ENCODE measurements at places on chromosomes 16 and 17.

DNA sequence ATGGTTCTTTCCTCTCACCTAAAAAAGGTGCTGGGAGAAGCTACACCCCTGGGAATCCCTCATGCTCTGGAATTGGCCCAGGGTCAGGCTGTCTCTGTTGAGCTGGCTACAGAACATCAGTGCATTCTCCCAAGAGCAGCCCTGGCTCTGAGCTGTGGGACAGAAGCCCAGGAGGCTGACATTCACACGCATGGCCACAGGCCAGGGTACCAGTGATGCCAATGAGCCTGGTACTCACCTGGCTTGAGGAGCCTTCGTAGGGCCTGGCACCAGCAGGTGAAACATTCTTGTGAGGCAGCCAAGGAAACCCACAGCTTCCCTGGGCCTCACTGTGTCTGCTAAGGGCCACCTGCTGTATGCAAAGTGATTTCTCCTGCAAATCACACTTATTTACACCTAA lies 121.7 kb upstream of the CCL2 start:
- no peak for DNase-seq

GRCh38 chr16:60744198-60744597 lies 1292.0 kb downstream of the CDH8 start:
- DNase-seq, result no peak

DNA sequence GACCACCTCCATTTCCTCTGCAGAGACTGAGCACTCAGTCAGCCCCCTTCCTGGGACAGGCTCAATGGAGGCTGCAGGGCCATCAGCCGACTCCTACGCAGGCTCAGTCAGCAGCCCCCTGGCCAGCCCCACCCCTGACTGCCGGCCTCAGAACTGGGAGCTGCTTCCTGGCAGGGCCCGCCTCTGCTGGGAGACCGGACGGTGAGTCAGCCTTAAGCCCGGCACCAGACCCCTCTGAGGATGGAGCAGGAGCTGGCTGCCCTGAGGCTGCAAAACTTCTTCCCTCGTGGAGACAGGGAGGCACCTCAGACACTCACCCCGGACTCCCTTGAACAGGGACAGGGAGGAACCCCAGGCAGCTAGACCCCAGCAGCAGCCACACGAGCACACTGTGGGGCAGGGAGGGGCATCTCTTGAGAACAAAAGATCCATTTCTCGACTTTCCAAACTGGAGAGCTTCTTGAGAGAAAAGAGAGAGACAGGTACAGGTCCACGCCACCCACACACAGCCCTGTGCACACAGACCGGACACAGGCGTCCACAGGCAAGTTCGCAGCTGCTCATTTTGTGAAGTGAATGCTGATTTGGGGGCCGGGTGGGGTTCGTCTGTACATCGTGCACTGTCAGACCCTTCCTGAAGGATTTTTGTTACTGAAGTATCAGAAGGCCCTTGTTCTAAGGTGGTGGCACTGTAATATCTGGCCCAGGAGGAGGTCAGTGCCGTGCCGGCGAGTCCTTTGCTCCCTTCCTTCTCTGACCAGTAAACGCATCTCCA lies 1.3 kb upstream of the TUBB3 start:
- DNase-seq, result no peak

DNA sequence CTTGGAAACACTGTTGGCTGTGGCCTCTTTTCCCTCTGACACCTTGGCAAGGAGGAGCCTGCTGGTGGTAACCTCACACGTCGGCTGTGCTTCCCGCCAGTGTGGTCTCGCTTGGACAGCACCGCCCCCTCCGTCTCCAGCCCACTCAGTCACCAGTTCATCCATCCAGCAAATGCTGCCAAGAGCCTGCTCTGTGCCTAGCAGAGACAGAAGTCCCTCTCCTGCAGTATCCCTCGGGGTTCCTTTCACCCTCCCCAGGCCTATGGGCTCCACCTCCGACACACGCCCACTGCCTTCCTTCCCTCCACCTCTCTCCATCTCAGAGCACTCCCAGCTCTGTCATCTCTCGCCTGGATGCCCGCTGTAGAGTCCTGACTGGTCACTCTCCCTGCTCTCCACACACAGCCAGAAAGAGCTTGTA lies 12.3 kb downstream of the CACNG4 start:
- no peak for DNase-seq

DNA sequence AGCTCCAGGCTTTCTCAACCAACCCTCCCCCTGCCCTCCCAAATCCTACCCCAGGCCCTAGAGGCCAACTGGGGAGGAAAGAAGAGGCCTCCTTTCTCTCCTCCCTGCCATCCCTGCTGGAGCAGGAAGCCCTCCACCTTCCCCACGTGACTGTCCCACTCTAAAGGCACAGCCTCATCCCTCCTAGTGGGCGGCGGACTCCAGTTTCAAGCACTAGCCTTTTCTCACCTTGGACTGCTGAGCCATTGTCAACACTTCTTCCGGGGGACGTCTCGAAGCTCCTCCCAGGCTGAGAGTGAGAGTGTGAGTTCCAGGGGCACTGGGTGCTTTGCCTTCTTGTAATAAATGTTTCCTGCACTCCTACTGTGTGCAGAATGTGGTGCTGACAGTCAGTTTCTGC lies 21.4 kb upstream of the IRX6 start:
- no peak for DNase-seq

DNA sequence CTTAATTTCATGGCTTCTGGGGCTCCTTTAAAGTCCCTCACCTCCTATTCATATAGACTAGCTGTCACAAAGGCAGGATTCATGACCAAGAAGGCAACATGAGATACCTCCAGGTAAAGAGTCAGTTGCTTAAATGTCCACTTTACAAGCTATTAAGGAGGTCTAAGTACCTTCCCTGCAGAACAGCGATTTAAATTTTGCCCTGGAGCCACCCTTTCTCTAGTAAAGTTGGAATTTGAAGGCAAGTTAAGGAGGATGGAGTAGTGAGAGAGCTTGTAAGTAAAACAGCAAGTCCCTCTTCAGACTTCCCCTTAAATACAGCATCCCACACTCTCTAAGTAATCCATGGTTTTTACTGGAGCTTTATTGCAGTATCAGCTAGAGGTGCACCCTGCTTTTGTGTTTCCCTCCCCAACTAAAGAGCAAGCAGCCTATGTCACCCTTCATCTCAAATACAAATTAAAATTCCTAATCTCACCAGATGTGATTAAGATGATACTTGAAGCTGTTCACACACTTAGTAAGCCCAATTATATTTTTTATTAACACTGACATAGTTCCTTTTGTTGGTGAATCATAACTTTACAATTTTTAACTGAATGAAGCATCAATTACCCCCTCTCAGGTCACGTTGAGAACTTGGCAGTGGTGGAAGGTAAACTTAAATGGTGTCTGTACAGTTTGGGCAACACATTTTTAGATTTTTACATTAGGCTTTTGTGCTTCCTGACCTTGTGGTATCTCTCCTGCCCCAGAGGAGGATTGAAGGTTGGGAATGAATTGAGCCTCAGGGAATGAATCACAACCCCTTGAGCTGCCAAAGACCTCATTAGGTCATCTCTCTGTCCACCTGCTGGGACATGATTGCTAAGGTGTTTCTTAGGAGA lies 108.9 kb downstream of the TANGO6 start:
- DNase-seq, result no peak

DNA sequence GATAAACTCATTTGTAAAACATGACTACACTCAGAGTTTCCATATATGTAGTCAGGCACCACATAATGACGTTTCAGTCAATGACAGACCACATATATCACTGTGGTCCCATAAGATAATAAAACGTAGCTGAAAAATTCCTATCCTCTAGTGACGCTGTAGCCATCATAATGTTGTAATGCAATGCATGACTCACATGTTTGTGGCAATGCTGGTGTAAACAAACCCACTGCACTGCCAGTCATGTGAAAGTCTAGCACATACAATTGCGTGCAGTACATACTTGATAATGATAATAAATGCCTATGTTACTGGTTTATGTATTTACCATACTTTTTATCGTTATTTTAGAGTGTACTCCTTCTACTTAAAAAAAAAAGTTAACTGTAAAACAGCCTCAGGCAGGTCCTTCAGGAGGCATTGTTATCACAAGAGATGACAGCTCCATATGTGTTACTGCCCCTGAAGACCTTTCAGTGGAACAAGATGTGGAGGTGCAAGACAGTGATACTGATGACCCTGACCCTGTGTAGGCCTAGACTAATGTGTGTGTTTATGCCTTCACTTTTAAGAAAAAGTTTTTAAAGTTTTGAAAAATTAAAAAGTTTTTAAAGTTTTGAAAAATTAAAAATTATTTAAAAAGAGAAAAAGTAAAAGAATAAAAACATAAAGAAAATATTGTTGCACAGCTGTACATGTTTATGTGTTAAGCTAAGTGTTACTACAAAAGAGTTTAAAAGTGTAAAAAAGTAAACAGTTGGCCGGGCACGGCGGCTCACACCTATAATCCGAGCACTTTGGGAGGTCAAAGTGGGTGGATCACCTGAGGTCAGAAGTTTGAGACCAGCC lies 9.0 kb downstream of the STAT5B start:
- DNase-seq, result no peak

DNA sequence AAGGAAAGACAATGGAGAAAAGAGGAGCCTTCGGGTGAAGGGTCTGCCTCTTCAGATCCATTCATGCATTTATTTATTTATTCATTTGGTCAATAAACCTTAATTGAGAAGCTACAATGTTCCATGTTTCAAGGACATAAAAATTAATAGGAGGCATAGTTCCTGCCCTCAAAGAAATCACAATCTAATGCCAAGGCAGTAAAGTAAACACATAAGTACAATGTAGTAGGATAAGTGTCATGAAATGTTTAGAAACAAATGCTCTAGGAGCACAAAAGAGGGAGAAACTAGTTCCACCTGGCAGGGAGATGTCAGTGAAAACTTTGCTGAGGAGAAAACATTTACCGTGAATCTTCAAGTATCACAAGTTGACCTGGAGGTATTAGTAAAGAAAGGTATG lies 103.5 kb upstream of the NOG start:
- DNase-seq, result no peak

DNA sequence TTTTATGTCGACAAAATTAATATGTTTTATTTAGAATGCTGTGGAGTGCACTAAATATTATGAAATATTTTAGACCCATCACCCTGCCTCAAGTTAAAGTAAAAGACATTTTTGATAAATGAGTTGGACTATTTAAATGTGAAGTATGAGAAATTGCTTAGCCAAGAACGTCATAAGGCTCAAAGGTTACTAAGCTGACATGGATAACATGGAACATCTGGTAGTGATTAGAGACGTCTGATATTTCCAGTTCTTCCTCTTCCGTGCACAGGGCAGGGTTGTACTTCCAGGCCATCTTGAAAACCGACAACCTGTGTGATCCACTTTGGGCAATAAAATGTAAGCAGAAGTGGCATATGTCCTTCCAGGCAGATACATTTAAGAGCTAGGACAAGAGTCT lies 7.2 kb upstream of the CCL8 start:
- no peak for DNase-seq

GRCh38 chr17:43768382-43768781 lies 9.8 kb upstream of the SOST start:
- no peak for DNase-seq

DNA sequence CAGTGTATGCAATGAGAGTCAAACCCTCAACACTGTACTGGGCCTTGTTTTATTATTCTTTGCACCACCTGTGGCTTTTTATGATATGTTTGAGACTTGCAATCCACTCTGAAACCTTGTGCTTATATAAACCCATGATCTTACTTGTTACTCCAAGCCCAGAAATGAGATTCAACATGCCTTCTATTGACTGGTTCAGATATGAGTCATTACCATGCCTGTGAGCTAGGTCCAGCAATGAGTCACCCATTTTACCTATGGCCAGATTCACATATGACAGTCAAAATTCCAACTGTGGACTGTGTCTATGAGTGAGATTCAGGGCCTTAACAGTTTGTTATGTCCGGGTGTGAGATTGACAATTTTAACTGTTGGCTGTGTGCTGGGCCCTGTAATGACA lies 1846.1 kb downstream of the TP53TG3F start:
- DNase-seq, result no peak

GRCh38 chr16:65054457-65054856 lies 67.4 kb downstream of the CDH11 start:
- DNase-seq, result no peak

DNA sequence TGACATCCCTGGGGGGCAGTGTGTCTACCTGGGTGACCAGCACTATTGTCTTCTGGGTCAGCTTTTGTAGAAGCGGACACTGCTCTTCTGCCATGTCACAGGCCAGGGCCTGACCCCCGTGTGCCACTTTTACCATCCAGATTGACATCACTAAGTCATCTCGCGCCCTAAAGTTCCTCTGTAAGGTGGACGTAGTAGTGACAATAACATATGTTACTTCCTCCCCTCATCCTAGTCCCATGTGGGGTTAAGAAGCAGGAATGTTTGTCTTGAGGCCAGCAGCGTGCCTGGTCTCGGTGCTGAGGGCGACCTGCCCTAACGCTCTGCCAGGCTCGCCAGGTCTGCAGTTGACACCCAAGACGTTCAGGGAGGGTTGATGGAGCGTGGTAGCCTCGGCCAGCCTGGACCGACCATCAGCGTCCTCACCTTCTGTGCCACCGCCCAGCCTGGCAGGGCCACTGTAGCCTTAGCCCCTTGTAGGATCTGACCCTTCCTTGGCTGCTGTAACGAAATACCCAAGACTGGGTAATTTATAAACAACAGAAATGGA lies 20.7 kb downstream of the GAA start:
- DNase-seq, result no peak

GRCh38 chr17:64687961-64688360 lies 25.9 kb upstream of the SMURF2 start:
- no peak for DNase-seq

DNA sequence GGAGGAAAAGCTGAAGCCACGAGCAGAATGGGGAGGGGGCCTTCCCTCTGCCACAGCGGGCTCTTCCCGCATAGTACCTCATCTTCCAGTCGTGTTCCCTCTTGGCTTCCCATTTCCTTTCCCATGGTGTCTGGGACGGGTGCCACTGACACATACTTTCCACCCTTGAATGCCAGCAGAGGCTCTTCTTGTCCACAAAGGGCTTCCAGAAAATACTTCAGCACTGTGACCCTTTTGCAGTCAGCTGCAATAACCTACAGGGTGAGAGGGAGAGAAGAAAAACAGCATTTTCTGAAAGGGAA lies 30.7 kb downstream of the HIC1 start:
- DNase-seq, result no peak
